ENCODE measurements at places on chromosomes 4 and X. TPM values are rescaled to one million over a fixed set of nuclear protein-coding genes. Genes with fewer than 3 reads are reported as not detected.

GRCh38 chr4:93267747-93268146 is 560.8 kb upstream of the ATOH1 start:
- H3K4me3 ChIP-seq = no peak overlapping the region
- H3K27ac ChIP-seq = no peak overlapping the region
- no peaks in the 10 kb centered on the region for H3K27me3 ChIP-seq
- DNase-seq = no peak

DNA sequence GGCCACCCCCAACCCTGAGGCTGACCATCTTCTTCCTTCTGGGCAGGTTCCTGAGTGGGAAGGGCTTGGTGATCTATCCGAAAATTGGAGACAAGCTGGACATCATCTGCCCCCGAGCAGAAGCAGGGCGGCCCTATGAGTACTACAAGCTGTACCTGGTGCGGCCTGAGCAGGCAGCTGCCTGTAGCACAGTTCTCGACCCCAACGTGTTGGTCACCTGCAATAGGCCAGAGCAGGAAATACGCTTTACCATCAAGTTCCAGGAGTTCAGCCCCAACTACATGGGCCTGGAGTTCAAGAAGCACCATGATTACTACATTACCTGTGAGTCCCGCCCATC is 9.7 kb downstream of the EFNB1 start:
- DNase-seq = no peak
- H3K4me3 ChIP-seq = no peak overlapping the region
- H3K36me3 ChIP-seq = no peaks in the 10 kb centered on the region
- no peaks in the 10 kb centered on the region for H3K4me1 ChIP-seq
- H3K27me3 ChIP-seq = no peaks in the 10 kb centered on the region
- no peak overlapping the region for H3K27ac ChIP-seq

GRCh38 chr4:3879681-3880614 is 113.8 kb downstream of the ADRA2C start:
- peaks cover 34% of the 10 kb centered on the region for H3K27me3 ChIP-seq
- no peaks in the 10 kb centered on the region for H3K36me3 ChIP-seq
- no peak overlapping the region for H3K27ac ChIP-seq
- H3K4me3 ChIP-seq = no peak overlapping the region

DNA sequence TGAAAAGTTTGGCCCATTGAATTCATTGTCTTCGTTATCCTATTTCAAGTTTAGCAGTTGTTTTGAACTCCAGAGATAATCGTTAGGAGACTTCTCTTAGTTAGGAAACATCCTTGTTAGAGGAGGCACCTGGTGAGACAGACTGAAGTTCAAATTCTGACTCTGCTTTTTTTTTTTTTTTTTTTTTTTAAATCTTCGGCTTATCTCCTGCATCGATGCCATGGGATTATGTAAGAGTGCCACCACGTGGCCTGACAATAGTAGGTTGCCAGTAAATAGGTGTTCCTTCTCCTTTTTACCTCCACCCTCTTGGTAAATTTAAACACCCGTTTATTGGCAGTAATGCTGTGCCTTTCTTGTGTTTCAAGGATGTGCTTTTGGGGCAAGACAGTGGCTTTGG is 149.3 kb downstream of the SOWAHB start:
- peaks cover 15% of the 10 kb centered on the region for H3K27me3 ChIP-seq
- no peak overlapping the region for H3K4me3 ChIP-seq
- no peaks in the 10 kb centered on the region for H3K4me1 ChIP-seq
- H3K27ac ChIP-seq = no peak overlapping the region
- H3K36me3 ChIP-seq = no peaks in the 10 kb centered on the region

DNA sequence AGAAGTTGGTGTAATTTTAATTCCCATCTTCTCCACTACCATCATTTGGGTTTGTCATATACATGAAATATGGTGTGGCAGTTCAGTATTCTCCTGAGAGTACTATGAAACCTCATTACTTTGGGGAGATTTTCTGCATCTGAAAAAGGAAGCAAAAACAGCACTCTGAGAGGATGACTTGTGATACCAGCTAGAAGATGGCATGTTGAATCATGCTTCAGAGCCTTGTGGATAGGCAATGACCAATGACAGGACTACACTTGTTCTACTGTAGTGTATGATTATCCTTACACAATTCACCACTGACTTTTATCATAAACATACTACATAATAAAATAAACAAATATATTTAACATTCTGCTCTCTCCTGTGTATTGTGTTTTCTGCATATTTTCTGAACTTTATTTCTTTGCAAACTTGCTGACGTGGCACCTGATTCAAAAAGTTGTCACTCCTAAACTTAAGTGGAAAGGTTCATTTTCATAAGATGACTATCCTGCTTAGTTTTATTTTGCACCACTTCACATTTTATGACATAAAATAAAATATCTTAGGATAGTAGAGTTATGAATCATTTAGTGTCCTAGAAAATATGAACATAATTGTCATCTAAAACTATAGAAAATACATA is 991.3 kb downstream of the FSTL5 start:
- no peak overlapping the region for H3K27ac ChIP-seq
- no peaks in the 10 kb centered on the region for H3K4me1 ChIP-seq
- no peak for DNase-seq

The SMIM10 gene
- total RNA-seq = 0.86 TPM

DNA sequence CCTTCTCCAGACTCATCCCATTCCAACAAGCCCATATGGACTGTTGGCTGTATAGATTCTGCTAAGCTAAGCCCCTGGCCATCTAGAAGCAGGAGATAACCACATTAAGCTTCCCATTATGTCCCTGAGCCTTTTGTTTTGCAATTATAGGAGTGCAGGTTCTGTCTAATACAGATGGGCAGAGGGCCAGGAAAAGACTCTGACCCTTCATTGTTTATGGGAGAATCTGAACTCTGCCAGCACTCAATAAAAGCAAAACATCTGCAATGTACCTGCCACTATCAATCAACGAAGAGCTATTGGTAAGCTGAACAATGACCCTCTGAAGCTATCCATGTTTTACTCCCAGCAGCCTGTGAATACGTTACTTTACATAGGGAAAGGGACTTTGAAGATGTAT is 207.3 kb upstream of the CLNK start:
- peaks cover 4% of the 10 kb centered on the region for H3K27me3 ChIP-seq
- peaks cover 6% of the 10 kb centered on the region for H3K4me1 ChIP-seq
- H3K4me3 ChIP-seq = no peak overlapping the region
- no peak for DNase-seq

The ALAS2 gene
- not detected for total RNA-seq

- no peaks in the 10 kb centered on the region for H3K27me3 ChIP-seq
- no peaks in the 10 kb centered on the region for H3K4me1 ChIP-seq
- no peak overlapping the region for H3K27ac ChIP-seq
Observed at GRCh38 chr4:168696826-168697225, 200.0 kb downstream of the PALLD start.

DNA sequence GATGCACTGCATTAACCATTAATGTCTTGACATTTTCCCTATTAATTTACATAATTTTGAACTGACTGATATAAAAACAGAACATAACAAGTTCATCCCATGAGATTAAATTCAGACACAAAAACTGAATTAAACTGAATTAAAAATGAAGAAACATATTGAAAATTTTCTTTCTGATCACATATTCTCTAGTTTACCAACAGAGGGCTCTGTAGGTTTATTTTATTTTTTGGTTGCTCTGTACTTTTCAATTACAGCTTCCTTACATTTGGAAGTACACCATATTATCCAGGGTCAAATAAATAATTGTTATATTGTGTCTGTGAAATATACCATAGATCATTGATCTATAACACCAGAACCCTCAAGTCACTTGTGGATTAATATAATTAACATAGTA is 27.3 kb upstream of the CT83 start:
- H3K36me3 ChIP-seq = no peaks in the 10 kb centered on the region
- H3K4me1 ChIP-seq = no peaks in the 10 kb centered on the region
- H3K4me3 ChIP-seq = no peak overlapping the region
- H3K27ac ChIP-seq = no peak overlapping the region
- DNase-seq = no peak
- H3K27me3 ChIP-seq = no peaks in the 10 kb centered on the region

DNA sequence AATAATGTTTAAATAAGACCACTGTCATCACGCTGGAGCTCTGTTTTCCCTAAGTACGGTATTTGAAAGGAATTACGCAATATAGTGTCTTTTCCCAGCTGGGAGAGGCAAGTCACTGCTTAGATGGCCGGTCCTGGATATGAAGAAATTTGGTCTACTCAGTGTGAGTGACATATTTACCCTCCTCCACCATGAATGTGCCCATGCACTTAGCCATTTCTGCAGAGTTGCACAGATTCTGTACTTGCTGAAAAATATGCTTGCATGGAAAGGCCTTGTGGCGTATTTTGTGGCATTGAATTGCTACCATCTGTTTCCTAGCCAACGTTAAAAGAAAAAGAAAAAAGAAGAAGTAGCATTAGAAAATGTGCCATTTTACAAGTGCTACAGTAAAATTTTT is 73.1 kb downstream of the ADGRL3 start:
- no peak for DNase-seq
- H3K27me3 ChIP-seq = no peaks in the 10 kb centered on the region
- H3K27ac ChIP-seq = no peak overlapping the region
- H3K4me1 ChIP-seq = no peaks in the 10 kb centered on the region
- no peak overlapping the region for H3K4me3 ChIP-seq

The ERAS gene
- not detected for total RNA-seq

- H3K36me3 ChIP-seq = peaks cover 11% of the 10 kb centered on the region
- no peak overlapping the region for H3K27ac ChIP-seq
- H3K27me3 ChIP-seq = peaks cover 7% of the 10 kb centered on the region
- H3K4me1 ChIP-seq = peaks cover 41% of the 10 kb centered on the region
- peak overlapping the region; percentile 87 for H3K4me3 ChIP-seq
Observed at GRCh38 chr4:42658261-42658660, 1.4 kb upstream of the ATP8A1 start.

- no peaks in the 10 kb centered on the region for H3K36me3 ChIP-seq
- H3K4me1 ChIP-seq = no peaks in the 10 kb centered on the region
- H3K4me3 ChIP-seq = no peak overlapping the region
Observed at GRCh38 chr4:170741856-170742255, 652.1 kb upstream of the AADAT start.

Data from activated T-helper 1 cell treated with anti-CD3 and anti-CD28 coated beads, Interleukin-12 subunit alpha, Interleukin-12 subunit beta, Interleukin-2, Interleukin-4 antibody, amounts not matched to agents 30 ng/mL and 10 ng/mL and 1 ng/mL, durations not matched to agents 14 hours and 24 hours and 36 hours (primary cell).